ENCODE measurements at places on chromosomes 1 and 21.
A peak's percentile ranks its signal among the peaks of the same experiment; 100 is the strongest.

DNA sequence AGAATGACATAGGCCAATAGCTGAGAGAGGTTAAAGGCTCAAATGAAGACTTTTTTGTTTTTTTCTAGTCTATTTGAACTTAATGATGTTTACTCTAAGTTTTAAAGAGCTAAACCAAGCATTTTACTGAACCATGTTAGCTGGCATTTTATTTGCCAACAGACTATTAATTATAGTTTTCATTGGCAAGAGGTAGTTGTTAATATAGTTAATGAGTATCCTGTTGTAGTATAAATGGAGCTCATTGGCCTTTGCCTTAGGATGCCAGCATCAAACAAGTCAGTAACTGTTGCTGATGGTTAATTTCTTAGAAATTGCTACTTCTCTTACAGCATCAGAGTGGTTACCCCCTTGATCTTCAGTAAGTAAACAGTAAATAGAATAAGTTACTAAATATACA is 339.0 kb upstream of the B3GALT2 start:
- DNase-seq = no peak

DNA sequence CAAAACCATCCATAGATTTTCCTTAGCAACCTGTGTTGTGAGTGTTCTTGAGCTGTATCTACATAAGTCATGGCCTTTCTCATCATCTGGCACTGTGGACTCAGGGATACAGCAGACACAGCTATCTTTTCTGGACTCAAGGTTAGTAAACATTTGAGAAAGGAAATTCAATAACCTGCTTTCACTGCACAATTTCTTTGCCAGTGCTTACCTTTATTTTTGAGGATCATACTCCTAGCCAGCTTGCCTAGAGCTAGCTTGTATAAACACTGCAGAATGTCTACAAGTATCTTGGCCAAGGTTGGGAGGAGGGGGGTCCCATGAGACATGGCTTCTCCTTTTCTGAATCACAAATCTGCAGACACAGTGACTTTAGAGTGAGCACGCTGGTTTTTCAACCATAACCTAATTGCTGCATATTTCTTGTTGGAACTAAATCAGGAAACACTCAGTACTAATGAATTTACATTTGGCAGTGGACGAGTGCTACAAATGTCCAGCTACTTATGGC is 27.2 kb downstream of the ADAMTS5 start:
- DNase-seq = no peak

GRCh38 chr1:8727809-8728213 is 89.6 kb downstream of the RERE start:
- no peak for DNase-seq

DNA sequence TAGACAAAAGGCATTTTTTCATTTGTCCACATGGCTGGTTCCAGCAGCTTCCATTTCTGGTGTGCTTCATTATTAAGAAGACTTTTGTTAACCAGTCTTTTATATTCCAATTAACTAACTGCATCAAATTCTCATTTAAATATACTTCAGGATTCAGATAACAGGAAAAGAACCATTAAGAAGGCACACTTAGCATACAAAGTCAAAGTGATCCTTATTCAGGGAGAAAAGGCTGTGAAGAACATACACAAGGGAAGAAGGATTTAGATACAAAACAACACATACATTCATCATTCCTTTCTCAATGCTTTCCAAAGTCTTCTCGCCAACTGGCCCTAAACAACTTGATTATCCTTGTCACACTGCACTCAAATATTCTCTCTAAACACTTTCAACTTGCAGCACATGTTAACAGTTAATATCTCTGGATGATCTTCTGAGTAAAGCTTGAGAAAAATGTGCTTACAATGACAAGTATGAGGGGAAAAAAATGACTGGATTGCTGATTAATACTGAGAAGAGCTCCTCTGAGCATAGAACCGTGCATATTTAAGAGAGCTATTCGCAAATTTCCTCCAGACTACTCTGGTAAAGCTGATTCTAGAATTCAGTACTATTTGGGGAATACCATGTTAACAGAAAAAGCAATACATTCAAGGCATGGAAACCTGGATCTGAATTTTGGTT is 225.2 kb upstream of the TNR start:
- DNase-seq = no peak

DNA sequence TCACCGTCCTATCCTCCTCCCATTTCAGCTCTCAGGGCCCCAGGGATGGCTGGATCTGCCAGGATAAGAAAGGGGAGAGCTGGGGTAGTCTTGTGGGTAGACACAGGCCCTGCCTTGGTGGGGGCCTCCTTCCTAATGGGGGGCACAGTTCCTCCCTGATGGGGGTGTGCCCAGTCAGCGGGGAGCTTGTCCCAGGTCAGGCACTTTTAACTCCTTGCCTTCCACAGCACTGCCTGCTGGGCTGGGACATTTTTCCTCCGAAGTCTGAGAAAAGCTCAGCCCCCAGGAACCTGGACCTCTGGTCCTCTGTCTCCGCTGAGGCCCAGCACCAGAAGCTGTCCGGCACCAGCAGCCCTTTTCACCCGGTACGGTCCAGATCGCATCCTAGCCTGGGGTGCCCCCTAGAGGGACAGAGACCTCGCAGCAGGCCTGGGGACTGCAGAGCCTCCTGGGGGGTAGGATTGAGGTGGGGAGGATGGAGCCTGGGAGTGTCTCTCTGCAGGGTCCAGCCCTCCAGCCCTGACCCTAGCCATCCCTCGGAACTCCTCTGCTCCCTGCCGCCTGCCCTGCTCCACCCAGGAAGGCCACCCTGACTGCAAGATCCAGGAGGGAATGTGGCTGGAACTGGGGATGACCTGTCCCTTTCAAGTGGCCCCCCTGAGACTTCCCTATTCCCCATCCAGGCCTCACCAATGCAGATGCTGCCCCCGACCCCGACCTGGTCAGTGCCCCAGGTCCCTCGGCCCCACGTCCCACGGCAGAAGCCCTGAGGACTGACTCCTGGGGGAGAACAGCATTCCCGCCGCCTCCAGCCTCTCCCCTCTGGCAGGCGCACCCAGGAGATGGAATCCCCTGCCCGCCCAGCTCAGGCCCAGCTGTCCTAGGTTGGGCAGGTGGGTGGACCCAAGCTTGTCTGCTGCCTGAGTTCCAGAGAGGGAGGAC is 12.0 kb downstream of the MIIP start:
- peak; percentile 32 for DNase-seq

DNA sequence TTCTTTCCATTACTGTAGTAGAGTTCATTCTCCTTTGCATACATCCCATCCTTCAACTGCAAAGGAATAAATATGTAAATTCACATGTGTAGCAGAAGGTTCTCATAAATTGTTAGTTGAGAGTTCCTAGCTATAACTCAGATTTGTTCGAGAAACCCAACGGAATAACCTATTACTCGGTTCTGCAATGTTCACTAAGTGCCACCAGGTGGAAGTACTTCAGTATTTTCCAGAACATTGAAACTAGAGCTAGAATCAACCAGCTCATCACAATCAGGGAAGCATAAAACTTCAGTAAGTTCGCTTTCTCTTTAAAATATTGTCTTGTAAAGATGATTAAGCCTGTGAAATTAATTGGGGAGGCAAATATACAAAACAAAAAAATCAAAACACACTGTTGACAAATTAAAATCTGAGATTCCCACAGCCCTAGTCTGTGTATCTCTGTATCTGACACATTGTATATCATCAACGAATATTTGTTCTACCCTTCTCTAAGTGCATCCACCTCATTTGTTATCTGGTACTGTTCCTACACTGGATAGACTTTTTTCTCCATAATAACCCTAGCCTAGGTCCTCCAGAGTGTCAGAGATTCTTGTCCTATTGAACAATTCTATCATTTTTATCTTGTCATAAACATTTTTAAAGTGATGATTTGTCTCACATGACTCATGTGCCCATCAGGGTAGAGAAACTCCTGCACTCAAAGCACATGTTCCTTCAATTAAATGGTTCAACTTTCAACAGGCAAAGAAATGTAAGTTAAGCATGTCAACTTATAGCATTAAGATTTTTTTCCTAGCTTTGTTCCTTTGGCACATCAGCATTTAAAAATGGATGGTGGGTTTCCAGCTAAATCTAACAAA is 31.9 kb downstream of the MROH9 start:
- DNase-seq = no peak

GRCh38 chr1:117290890-117291289 is 76.4 kb upstream of the MAN1A2 start:
- no peak for DNase-seq

- DNase-seq = no peak
Measured at GRCh38 chr1:247326411-247327130, 5.1 kb downstream of the ZNF496 start.

- DNase-seq = peak; percentile 65
Measured at GRCh38 chr1:42146626-42147320, 6.4 kb upstream of the GUCA2B start.

DNA sequence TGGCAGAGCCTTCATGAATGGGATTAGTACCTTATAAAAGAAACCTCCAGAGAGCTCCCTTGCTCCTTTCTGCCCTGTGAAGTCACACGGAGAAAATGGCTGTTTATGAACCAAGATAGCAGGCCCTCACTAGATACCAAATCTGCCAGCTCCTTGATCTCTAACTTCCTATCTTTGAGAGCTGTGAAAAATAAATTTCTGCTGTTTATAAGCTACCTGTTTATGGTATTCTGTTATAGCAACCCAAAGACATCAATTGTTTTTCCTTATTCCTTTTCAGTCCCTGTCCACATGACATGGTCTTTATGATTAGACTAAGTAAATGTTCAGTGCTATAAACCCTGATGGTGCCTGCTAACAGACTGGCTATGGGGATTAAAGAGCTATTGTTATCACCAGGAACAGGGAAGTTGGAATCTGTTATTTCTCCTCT is 9.7 kb upstream of the STIL start:
- no peak for DNase-seq

Measured in stimulated activated CD4-positive, alpha-beta T cell treated with anti-CD3 and anti-CD28 coated beads, TNF-alpha, amount 100 ng/mL, for 48 hours (primary cell).